Neural crest cell (in vitro differentiated cells): ENCODE measurements at places on chromosomes 2 and 18. TPM values are rescaled to one million over a fixed set of nuclear protein-coding genes. Genes with fewer than 3 reads are reported as not detected.

PUS10 gene
- total RNA-seq = 4.6 and 5.0 TPM in 2 replicates

DNA sequence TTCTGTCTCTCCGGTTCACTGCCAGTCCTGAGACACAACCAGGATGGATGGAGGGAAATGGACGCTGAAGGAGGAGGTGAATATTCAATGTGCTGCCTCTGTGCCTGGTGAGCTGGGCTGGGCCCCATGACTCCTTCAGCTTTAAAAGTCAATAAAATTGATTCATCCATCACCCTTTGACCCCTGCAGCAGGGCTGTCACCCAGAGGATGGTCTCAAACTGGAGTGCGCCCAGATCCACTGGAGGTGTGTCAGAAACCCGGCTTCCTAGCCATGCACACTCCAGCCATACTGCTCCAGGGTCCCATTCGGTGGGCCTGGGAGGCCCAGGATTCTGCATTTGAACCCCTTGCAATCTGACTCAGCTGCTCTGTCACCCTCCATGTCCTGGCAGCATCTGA, 94.1 kb upstream of the BOD1L2 start:
- no peak for DNase-seq

GRCh38 chr2:45649462-45649857, 2.0 kb upstream of the PRKCE start:
- DNase-seq = no peak

DNA sequence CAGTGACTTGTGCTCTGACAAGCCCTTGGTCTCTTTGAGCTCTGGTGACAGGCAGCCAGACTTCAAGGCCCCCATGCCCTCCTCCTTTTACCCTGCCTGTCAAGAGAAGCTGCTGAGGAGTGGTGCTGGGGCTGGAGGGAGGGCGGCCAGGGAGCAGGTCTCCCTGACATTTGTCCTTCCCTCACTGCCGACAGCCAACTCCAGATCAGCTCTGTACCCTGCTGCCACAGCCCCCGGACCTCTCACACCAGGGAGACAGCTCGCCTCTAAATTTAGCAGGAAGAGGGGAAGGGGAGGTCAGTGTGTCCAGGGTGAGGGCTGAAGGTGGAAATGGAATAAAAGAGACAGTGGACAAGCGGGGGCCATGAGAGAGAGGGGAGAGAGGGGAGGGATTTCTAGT, 155.8 kb downstream of the TDRD15 start:
- no peak for DNase-seq

AQP12B gene
- total RNA-seq = not detected in 2 replicates

DNA sequence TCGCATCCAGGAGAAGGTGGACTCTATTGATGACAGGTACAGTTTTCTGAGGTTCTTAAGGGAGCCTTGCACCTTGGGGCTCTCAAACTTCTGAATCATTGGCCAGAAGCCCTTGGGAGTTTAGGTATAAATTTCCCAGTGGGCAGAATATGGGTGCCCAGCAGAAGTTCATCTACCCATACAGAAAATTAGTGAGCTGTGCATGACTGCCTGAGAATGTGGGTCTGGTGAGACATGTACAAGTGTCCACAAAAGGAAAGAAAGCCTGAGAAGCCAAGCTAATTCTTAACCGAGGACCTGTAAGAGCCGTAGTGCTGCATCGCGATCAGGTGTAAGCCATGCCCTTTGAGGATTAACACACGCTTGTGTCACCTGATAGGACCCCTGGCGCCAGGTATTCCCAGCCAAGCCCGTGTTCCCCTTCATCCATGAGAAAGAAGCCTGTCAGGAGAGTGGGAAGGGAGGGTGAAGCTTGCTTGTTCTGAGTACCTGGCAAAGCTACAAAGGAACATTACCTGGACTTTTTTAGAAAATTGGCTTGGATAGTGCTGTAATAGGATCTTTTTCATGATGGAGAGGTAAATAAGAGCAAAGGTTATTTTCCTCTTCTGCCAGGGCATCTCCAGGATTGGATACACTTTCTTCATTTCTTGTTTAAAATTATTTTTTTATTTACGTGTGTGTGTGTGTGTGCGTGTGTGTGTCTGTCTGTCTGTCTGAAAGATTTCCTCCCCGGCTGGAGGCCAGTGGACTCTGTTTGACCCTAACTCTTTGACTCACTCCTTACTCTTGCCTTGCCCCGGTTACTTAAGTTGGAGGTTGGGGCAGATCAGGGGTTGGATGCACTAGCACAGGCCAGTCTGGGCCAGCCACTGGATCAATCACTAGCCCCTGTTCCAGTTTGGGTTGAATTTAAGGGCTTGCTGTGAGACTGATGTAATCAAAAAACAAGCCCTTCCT, 90.4 kb upstream of the EML6 start:
- no peak for DNase-seq

DNA sequence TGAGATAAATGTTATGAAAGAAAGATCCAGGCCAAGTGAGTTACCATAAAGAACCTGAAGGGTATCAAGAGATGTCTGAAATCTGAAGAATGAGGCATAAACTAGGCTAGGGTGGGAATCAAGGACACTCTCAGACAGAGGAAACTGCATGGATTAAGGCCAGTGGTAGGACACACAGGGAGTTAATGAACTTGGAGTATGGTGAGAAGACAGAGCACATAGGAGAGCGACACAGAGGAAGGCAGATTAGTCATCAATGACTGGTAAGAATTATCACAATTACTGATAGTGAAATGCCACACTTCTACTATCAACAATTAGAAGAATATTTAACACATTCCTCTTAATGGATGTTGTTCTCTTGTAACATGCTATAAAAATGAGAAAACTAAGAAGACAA, 76.9 kb downstream of the TTC21B start:
- DNase-seq = no peak

PPP1R1C gene
- 1.7 and 2.2 TPM in 2 replicates for total RNA-seq

IL1R1 gene
- 0.14 TPM in 1 of 2 replicates, not detected in the other for total RNA-seq
